ENCODE measurements at places on chromosomes 4 and X.

- no peak for DNase-seq
Observed at GRCh38 chrX:33273535-33273934, 62.2 kb upstream of the DMD start.

DNA sequence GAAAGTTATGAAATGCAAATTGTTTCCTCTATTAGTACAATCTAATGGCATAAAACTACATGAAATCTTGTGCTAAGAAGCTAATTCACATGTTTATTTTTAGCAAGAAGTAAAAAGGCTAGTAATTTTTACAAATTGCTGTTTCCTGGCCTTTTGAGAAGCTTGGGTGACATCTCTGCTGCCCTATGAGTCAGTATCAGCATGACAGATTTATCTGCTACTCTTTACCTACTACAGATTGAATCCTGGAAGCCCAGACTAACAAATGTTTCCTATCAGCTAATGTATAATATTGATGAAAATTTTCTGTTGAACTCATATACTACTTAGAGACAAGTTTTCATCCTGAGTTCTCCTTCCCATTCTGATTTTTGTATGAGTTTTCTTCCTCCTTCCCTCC lies 232.4 kb downstream of the DCTD start:
- no peak for DNase-seq

- DNase-seq = no peak
Observed at GRCh38 chrX:44080083-44080482, 106.9 kb upstream of the NDP start.

- DNase-seq = no peak
Observed at GRCh38 chr4:11860996-11861395, 432.3 kb upstream of the HS3ST1 start.

DNA sequence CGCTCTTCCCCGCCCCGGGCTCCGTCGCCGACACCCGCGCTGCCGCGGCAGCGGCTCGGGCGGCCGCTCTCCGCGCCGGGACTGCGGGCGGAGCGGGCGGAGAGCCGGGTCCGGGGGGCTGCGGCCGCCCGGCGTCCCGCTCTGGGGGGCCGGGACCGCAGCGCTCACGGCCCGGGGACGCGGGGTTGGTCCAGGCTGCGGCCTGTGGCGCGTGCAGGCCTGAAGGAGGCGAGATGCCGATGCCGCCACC lies 492 bp downstream of the GALNT7 start:
- DNase-seq = no peak

- DNase-seq = no peak
Observed at GRCh38 chrX:126265116-126265515, 99.0 kb upstream of the DCAF12L2 start.

GRCh38 chr4:7029921-7030320 lies 13.3 kb upstream of the TADA2B start:
- DNase-seq = no peak
